Activated CD4-positive, alpha-beta T cell treated with anti-CD3 and anti-CD28 coated beads for 24 hours (primary cell): ENCODE measurements at places on chromosomes 12 and 14.

- DNase-seq = no peak
Observed at GRCh38 chr14:56590535-56590960, 10.9 kb downstream of the TMEM260 start.

DNA sequence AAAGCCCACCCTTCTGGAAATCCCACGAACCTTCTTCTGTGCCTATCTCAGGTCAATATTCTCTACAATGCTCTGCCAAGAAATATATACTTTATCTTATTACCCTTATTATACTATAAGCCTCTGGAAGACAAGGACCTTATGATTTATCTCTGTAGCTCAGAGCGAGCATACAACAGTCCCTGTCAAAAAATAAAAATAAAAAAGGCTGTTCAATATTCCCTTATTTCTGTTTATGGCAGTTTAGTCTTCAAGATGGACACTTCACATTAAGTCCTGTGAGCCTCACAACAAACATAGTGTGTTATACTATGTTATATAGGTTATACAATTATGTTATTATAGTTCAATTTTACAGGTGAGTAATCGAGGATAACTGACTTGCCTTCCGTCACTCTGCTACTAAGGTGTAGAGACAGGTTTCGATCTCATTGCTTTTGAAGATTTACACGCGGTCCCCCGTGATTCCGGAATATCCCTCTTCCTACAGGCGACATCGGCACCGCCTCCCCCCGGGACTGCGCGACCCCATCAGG is 562 bp downstream of the EAPP start:
- DNase-seq = no peak

DNA sequence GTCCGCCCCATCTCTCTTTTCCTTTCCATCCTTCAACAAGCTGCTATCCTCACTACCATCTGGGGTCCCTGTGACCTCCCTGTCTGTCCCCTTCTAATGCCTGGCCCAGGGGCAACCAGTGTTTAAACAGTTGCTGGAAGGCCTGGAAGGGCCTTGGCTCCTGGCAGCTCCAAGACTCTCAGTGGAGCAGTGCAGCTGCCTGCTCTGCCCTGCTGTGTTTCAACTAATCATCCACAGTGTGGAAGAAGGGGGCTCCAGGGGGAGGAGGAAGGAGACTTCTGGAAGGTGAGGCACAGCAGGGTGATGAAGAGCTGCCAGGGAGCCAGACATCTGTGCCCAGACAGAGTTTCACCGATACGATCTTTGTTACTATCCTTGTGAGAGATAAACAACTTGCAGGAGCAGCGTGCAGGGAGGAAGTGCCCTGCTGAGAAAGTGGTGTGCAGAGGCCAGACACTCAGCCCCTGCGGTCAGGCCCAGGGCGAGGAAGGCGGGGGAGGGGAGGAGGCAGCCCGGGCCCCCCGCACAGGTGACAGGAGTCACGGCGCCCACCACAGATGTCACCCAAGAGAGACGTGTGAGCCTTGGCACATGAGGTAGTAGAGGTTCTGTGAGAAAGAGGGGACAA is 1061.8 kb downstream of the BCL11B start:
- DNase-seq = no peak

- no peak for DNase-seq
Observed at GRCh38 chr14:79516009-79516408, 695.3 kb downstream of the DIO2 start.

GRCh38 chr14:92397150-92397952 is 74.4 kb downstream of the SLC24A4 start:
- DNase-seq = no peak

- no peak for DNase-seq
Observed at GRCh38 chr14:35865611-35866324, 39.6 kb downstream of the BRMS1L start.

- no peak for DNase-seq
Observed at GRCh38 chr12:110744151-110744571, 1.5 kb upstream of the PPP1CC start.

GRCh38 chr14:53355581-53356112 is 202.5 kb upstream of the DDHD1 start:
- DNase-seq = no peak
